ENCODE measurements at places on chromosomes 5 and 9.

DNA sequence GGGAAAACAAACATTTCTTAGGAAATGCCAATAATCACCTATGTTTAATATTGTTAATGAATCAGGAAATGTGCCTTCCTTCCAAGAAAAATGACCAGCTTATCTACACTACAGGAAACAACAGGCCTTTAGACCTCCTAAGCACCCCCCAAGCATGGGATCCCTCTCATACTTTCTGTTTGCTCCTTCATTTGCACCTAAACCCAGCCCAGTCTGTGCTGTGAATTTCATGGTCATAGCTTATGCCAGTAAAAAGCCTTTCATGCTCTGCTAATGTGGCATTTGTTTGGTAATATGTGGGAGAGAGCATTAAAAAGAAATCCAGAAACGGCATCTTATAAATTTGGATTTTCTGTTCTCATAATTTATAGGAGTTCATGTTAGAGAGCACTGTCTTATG, 511.1 kb downstream of the EBF1 start:
- no peak for DNase-seq

DNA sequence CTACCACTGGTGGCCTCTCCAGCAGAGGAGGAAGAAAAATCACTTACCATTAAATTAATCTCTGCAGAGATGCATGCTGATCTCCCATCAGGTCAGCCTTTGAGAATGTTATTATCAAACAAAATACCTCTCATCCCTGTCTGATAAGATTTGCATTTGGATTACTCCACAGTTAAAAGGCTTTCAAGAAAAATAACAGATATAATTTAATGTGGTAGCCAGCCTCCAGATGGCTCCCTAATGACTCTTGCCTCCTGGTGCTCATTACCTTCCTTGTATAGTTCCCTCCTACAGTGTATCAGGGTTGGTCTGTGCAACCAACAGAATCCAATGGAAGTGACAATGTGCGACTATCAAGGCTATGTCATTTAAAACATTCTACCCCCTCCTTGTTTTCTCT, 63.6 kb upstream of the TNPO1 start:
- no peak for DNase-seq

DNA sequence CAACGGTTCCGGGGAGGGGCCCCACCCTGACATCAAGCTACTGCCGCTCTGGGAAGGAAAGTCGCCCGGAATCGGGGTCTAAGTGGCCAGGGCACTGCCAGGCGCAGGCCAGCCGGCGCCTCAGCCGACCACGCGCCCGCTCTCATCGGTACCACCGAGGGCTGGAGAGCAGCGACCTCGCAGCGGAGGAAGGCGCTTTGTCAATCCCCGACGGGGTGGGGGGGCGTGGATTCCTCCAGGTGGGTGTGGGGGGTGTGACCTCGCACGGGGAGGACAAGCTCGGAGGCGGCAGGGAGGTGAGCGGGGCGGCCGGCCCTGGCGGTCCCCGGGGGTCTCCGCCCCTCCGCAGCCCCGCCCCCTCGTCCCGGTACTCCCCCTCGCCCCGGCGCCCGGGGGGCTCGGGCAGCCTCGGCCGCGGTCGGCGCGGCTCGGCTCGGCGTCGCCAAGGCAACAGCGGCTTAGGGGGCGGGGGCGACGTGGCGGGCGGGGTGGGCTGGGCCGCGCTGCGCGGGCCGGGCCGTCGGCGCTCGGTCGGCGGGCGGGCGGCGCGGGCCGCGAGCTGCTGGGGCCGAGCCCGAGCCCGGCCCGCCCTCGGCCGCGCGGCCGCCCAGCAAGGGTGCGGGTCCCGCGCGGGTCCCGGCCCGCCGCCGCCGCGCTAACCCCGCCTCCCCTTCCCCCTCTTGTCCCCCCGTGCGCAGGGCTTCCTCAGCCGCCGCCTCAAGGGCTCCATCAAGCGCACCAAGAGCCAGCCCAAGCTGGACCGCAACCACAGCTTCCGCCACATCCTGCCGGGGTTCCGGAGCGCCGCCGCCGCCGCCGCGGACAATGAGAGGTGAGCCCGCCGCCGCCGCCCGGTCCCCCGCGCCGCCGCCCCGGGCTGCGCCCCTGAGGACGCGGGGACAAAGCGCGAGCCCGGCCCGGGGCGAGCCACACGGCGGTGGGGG, 47.5 kb downstream of the DAB2IP start:
- DNase-seq, result no peak

- no peak for DNase-seq
These were observed 123.1 kb downstream of the ADCY2 start for GRCh38 chr5:7518947-7519560.

- DNase-seq, result no peak
These were observed 628 bp downstream of the SYNPO start for GRCh38 chr5:150641006-150641570.

GRCh38 chr5:125961150-125961549, 462.1 kb upstream of the GRAMD2B start:
- DNase-seq, result no peak

DNA sequence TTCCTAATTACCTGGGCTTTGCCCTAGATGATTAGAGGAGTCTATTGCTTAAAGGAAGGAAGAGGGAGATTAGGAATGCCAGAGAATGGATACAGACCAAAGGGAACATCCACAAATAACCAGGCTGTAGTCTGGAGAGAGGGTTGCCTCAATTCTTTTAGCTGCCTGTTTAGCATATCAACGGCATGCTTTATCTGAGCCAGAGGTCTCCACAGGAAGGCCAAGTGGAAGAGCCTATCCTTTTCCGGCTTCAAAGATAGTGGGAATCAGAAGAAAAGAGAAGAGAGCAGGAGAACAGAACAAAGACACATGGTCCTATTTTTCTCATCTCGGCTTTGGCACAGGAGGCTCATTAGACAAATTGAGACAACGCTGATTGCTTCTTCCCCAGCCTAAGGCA, 142.4 kb downstream of the NMUR2 start:
- DNase-seq, result no peak

- no peak for DNase-seq
These were observed 19.0 kb downstream of the NACC2 start for GRCh38 chr9:136075881-136076678.

DNA sequence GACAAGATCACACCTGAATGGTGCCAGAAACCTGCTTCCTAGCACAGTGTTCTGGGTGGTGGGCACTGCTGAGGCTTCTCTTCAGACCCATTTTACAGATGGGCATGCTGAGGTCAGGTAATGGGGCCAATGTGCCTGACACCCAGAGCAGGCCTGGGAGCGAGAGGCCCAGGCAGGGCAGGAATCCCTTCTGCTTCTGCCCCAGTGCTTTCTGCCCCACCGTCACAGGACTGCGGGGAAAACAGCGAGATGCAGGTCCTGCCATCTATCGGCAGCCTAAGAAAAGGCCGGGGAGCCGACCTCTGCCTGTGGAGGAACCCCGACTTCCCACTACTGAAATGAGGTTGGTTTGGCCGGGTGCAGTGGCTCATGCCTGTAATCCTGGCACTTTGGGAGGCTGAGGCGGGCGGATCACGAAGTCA, 22.8 kb upstream of the RNU6ATAC start:
- no peak for DNase-seq

GRCh38 chr9:4585135-4585534, 77.0 kb upstream of the PLPP6 start:
- DNase-seq, result no peak

DNA sequence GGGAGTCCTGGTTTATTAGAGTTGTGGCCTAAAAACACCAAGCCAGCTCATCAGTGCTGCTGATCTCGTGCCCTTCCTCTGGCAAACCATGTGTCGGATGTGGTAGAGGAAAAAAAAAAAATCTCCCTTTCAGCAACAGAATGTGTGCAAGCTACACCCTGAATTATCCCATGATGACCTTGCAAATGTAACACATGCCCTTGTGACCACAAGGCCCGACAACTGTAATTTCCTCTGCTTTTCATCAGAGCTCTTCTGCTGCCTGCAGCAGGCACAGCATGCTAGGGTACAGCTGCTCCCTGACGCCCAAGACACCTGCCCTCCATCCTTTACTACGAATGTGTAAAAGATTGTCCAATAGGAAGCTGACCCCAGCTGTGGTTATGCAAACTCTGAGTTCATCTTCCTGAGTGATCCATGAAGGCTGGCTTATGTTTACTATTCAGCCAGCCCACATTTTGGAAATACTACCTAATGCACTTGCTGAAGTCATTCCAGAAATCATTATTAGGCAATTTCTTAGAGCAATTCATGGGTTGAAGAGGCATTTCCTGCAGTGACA, 14.6 kb upstream of the BNC2 start:
- no peak for DNase-seq

GRCh38 chr9:27377147-27377807, 80.3 kb upstream of the EQTN start:
- DNase-seq, result no peak

DNA sequence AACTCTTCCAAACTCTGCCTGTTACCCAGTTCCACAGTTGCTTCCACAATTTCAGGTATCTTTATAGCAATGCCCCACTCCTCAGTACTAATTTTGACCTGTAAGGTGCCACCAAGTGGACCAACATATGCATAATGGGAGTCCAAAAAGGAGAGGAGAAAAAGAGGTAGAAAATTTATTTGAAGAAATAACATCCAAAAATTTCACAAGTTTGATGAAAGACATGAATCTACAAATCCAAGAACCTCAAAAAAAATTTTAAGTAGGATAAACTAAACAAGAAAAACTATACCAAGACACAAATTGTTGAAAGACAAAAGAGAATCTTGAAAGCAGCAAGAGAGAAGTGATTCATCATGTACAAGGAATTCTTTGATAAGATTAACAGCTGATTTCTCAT, 79.8 kb downstream of the BARX1 start:
- no peak for DNase-seq

- no peak for DNase-seq
These were observed 36.5 kb upstream of the RASA1 start for GRCh38 chr5:87231037-87231808.

GRCh38 chr5:35038891-35039290, 8.9 kb downstream of the AGXT2 start:
- DNase-seq, result no peak

DNA sequence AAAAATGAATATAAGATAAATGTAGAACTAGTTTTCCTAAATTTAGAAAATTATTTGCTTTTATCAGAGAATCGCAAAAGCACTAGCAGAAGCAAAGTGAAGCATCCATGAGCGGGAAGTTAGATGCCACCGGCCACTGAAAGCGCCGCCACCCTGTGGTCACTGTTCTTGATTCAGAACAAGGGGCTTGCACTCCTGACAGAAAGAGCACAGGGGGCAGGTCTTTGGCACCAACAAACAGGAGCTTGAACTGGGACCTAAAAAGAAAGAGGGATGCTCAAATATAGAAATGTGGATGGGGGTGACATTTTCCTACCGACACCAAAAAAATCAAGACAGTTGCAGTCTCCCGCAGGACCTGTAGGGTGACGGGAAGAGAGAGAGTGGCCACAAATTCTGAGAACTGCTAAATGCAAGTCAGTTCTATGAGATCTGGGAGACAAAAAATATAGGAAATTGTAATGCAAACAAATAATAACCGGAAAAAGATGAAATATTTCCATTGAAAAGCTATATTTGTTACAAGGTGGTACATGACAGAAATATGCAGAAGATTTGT, 144.3 kb downstream of the CDH12 start:
- DNase-seq, result no peak

DNA sequence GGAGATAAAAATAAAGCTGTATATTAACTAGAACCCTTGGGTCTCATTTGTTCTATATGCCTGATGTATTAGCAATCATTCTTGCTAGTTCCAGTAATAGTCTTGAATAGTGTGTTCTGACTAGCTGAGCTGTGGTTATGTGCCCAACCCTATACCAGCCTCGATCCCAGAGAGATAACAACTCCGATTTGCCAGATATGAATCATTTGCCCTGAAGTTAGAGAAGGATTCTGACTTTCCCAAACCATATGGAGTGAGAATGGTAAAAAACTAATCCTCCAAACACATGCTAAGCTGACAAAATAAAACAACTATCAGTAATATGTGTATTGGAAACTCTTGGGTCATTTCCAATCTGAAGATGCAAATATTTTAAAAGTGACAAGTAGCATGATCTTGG, 64.8 kb downstream of the ALDH1A1 start:
- DNase-seq, result no peak

DNA sequence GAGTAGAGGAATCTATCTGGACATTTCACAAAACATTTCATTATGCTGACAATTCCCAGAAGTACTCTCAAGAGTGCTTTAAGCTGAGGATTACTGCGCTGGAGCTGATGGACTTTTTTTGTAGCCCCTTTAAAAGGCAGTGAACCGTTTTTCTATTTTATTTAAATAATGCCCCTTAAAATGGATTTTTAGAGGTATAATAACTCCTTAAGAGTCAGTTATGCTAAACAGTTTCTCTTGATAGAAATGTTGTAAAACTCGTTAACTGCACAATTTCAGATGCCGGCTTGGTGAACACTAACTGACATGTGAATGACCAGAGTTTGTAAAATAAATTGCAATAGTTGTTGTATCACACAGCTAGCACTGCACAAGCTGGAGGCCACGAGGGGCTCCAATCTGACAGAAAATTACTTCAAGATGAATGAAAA, 174.0 kb downstream of the NR2F1-AS1 start:
- DNase-seq, result no peak

- no peak for DNase-seq
These were observed 35.0 kb upstream of the DMRT1 start for GRCh38 chr9:806285-807156.

GRCh38 chr5:140672455-140673186, 755 bp downstream of the DND1 start:
- DNase-seq, result no peak

DNA sequence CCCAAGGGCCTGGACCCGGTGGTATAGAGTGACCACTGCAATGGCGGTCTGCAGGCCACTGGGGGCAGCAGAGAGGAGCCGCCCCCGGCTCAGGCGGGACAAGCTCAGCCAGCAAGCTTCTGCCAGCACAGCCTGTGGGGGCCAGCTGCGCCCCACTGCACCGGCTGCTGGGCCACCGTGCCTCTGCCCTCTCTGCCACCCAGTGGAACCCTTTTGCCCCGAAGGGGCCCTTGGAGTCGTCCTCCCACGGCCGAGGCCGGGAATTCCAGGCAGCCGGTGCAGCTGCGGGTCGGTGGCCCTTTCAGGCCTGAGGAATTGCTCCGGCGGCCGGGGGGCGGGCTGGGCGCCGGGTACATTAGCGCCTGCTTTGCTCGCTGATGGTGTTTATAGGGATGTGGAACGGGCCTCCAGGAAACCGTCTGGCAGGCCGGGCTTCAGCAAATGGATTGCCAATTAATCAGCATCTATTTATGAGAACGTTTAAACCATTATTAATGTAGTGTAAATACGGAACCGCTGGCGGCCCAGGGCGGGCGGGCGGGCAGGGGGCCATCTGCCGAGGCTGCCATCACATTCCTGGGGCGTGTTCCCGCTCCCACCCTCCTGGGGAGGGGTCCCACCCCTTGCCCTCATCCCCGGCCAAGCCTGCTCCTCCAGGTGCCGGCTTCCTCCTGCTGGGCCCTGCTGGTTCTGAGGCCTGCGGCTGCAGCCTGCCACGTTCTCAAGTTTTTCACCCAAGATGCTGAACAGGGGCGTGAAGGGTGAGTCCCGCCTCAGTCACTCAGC, 127.4 kb downstream of the BARX1 start:
- DNase-seq, result no peak

GRCh38 chr5:59178071-59178470, 595.2 kb downstream of the RAB3C start:
- no peak for DNase-seq
